M059J (cell line): ENCODE measurements at places on chromosomes 6 and 20.

DNA sequence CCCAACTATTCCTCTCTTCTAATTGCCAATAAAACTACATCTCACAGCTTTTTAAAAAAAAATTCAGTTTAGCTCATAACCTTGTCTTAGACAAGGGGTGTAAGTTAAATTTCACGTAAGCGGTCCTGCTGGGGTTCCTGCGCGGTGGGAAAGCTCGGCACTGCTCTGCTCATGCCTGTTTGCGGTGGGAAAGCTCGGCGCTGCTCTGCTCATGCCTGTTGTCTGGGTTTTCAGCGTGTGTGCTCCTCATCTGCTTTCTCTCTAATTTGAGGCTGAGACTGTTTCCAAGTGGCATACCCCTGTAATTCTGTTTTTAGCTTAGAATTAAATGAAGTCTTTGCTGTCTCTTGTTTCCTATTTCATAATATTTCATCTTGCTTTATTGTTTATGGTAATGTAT lies 18.6 kb downstream of the ARID1B start:
- no peak for DNase-seq

DNA sequence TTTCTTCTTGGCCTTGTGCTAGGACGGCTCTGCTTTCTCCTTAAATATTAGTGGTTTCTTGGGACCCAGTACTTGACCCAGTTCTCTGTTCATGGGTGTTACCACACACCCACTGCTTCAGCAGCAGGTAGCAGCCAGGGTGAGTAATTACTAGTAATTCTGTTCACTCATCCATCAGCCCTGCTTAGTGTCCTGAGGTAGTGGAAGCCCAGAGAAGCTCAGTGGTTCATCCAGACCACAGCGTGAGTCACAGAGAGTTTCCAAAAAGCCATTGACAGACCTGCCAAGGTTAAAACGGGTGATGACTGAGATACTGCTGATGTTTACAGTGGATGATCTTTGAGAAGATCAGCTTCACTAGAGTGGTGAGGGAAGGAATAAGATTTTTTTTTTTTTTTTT lies 51.7 kb upstream of the HINT3 start:
- peak; percentile 99 for DNase-seq

GRCh38 chr20:19045371-19045770 lies 167.1 kb upstream of the SLC24A3 start:
- DNase-seq = no peak

DNA sequence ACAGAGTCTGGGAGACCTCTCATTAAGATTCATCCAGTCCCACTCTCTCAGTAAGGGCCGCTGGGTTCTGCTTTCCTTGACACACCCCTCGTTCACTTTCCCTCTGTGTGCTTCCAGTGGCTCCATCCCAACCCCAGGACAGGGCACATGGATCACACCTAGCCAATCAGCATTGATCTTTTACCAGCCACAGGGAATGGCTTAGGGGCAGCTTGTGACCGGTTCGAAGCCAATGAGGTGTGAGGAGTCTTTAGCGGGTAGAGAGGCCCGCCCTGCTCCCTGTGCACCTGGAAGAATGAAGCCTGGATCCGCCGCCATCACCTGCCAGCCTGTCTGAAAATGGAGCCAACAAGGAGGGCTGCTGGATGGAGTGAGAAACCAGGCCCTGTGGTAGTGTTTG lies 35.2 kb upstream of the OVOL2 start:
- peak; percentile 16 for DNase-seq

DNA sequence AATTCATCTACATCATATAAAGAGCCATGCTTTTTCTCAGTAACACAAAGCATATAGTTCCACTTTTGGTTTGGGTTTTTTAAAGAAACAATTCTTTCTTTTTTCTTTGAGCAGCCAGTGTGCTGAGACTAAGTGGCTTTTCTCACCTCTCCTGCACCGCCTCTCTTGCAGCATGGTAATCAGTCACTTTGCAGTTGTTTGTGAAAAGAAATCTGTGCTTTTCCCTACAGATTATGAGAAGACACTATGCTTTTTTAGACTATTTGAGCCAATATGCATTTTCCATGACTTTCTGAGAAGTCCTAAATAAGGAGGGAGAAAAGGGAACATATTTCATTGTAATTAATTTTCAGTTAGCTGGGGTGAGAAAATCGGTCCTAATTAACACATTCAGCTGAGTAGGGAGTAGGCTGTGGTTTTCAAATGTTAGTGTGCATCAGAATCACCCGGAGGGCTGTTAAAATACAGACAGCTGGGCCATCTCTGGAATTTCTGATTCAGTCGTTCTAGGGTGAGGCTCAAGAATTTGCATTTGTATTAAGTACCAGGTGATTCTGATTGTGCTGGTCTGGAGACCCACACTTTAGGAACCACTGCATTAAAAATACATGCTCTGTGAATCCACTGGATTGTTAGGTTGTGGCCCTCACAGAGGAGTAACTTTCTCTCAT lies 155.2 kb downstream of the TINAG start:
- DNase-seq = no peak

DNA sequence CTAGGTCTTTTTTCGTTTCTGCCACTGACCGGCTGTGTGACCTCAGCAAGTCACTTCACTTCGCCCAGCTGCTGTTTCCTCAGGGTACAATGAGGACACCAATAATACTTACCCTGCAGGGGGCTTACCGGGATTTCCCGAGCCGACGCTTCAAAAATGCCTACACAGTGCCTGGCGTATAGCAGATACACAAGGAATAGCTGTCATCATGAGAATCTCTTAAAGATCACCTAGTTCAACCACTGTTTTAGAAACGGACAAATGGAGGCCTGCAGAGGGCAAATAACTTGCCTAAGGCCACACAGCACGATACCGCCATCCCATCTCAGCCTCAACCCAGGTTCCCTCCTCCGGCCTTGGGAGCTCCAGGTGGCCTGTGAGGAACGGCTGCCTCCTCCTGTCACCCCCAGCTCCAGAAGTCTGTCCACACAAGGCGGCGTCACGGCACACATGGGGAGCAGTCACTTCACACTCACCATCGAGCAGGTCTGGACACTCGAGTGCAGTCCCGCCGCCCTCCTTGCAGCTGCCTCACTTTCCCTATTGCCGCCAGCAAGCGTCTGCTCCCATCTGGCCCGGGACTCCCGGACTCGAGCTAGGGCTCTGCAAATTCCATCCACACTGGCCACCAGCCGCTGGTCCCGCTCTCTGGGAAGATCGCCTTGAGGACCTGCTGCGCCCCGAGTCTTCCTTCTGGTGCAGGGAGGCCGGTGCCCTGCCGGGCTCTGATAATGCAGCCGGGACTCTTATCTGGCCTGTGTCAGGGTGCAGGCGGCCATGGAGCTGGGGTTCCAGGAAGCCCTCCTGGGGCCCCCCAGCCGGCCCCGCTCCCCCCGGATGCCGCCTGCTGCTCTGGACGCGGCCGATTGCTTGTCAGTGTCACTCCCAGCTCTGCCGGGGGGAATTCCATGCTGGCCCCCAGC lies at the start of gene RIPOR3:
TSS of gene RIPOR3 (minus strand) at position 893 of the 923 bp plus-strand sequence. CDS start at position 479, 414 bp downstream.
- peak; percentile 37 for DNase-seq

DNA sequence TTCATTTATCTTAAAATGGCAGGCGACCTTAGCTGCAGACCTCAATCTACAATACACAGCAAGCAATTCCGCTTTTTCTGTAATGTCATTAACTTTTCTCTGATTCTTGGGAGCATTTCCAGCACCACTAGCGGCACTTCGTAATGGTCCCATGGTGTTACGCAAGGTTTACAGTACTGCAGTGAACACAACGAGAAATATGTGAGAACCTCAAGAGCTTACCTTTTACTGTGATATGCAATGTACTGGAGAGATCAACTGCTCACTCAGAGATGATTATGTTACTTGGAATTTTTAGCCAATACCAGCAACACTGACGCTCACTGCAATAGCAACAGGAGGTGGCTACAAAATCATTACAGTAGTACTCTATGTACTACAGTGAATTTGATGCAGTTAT lies 2.8 kb upstream of the CEP43 start:
- DNase-seq = peak; percentile 14

DNA sequence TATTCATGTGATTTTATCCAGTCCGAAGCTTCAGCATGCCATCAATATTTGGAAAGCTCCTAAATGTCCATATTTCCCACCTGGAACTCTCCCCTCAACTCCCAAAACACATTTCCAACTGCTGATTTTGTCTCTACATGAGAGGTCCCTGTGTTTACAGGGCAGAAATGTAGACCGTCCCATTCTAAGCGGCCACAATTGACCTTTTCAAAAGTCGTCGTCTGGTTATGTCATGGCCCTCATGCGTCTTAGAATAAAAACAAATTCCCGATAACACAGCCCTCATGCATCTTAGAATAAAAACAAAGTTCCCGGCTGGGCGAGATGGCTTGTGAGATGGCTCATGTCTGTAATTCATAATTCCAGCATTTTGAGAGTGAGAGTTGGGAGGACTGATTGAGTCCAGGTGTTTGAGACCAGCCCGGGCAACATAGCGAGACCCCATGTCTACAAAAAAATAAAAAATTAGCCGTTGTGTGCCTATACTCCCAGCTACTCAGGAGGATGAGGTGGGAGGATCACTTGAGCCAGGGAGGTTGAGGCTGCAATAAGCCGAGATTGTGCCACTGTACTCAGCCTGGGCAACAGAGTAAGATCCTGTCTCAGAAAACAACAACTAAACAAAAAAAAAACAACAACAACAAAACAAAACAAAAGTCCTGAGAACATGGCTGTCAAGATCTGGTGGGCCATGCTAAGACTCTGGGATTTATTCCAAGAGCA lies 6.4 kb upstream of the ZNF217 start:
- no peak for DNase-seq

DNA sequence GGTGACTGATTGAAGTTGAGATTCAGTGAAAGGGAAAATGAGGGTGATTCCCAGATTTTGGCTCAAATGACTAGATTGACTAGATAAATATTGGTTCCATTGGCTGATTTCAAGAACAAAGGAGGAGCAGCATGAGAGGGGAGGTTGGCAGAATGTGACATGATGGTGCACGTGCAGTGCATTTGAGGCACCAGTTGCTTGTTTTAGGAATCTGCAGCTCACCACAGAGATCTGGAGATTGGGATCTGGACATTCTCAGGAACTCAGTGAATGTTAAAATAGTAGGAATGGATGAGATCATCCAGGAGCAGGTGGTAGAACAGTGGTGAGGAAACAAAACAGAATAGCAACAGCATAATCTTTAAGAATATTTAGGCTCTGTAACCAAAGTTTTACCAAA lies 496.3 kb downstream of the DHX35 start:
- no peak for DNase-seq

GRCh38 chr20:20237093-20237959 lies 130.6 kb upstream of the INSM1 start:
- DNase-seq = peak; percentile 77

DNA sequence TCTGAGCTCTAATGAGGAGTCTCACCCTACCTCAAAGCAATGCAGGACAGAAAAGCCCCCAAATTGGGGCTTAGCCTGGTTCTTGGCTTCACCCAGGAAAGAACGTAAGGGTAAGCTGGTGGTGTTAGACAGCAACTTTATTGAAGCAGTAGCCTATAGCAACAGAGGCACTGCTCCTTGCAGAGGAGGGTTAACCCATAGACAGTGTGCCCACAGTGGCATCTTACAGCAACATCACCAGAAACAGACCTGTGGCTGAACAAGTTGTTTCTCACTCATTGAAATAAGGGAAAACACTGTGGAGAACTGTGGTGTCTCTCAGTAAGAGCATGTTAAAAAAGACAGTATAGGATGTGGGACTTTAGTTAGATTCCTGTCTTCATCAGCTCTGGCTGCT lies 80.4 kb upstream of the SPTLC3 start:
- DNase-seq = peak; percentile 31

- DNase-seq = no peak
Observed at GRCh38 chr20:23165964-23166363, 79.8 kb upstream of the CD93 start.

DNA sequence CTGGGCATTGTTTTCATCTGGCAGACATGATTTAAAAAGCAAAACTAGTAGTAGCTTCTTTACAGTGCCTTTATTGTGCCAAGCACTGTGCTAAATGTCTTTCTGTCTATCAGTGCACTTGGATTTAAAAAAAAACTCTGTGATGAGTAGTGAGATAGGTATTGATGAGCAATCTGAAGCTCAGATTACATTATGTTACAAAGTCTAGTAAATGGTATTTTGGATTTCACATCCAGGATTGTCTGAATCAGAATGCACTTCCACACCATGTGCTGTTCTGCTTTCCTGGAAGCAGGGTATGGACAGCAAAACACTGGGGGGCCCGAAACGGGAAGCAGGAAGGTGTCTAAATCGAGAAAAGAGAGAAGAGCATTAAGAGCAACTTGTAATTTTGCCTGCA lies 103.4 kb upstream of the CCN2 start:
- DNase-seq = peak; percentile 65

GRCh38 chr6:37200085-37200484 lies 30.1 kb downstream of the PIM1 start:
- DNase-seq = no peak

DNA sequence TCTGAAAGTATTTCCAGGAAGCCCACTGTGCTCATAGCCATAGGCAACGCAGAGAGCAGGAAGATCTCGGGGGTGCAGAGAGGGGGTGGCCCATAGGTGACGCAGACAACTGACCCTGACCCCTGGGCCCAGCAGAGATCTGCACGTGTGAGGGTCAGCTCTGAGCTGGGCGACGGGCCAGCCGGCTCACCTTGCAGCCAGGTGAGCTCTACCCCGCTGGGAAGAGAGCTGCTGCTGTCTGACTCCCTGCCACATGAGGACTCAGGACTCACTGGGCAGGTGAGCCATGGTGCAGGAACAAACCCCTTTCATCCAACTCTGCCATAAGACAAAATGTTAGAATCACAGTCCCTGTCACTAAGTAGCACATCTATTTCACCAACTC lies 19.6 kb downstream of the ZBTB46 start:
- no peak for DNase-seq

- peak; percentile 26 for DNase-seq
Observed at GRCh38 chr6:30591008-30591407, 19.8 kb downstream of the ABCF1 start.

- no peak for DNase-seq
Observed at GRCh38 chr6:40532349-40533000, 54.7 kb downstream of the LRFN2 start.

DNA sequence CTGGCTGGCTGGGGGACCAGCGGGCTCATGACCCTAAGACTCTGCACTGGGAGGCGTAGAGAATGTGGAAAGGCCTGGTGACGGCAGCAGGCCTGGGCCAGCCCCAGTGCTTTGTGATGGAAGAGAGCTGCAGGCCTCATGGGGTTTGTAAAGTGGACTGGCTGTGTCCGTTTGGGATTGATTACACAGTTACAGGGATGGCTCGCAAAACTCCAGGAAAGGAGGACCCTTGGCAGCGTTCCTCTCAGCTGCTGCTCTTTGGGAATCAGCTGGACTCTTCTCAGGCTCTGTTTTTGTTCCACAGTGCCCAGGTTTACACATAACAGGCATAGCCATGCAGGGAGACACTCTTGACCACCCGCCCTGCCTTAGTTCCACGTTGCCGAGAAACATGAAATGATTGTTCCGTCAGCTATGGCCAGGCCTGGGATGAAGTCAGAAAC lies 89.0 kb downstream of the SLX4IP start:
- DNase-seq = no peak
